ENCODE measurements at places on chromosomes 16 and 17.

- no peak for DNase-seq
Observed at GRCh38 chr16:86018487-86018886, 119.5 kb downstream of the IRF8 start.

GRCh38 chr16:1426734-1427471 lies 4.0 kb upstream of the PERCC1 start:
- no peak for DNase-seq

DNA sequence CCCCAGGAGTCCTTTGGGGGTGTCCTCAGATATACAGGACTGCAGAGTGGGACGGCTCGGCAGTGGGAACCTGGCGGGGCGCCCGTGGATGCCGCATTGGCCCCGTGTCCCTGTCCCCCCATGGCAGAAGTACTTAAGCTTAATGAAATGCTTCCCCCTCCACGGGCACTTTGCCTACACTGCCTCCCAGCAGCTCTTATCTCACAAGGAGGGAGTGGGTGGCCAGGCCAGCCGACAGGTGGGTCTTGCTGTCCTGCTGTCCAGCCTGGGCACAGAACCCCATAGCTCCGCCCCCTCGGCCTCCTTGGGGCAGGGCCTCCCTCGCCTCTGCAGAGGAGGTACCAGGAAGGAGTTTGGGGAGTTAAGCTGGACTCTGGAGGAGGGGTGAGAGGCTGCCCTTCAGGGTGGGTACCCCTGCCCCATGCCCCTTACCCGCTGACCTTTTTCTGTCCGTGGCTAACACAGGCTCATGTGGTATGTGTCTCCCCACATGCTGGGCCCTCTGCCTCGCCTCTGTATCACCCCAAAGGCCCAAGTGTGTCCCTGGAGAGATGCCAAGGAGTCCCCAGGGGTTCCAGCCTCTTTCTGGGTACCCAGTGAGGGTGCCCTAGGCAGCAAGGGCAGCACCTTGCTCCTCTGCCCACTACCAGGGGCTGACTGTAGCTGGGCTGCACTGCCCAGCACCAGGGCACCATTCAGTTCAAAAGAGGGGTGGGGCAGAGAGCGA lies 8.7 kb downstream of the THRA start:
- DNase-seq = no peak

GRCh38 chr17:37743875-37744632 lies 805 bp downstream of the HNF1B start:
- DNase-seq = no peak

GRCh38 chr17:57892820-57893595 lies 43.2 kb upstream of the MRPS23 start:
- DNase-seq = peak; percentile 86

- DNase-seq = no peak
Observed at GRCh38 chr17:63503341-63503705, 19.8 kb upstream of the KCNH6 start.

DNA sequence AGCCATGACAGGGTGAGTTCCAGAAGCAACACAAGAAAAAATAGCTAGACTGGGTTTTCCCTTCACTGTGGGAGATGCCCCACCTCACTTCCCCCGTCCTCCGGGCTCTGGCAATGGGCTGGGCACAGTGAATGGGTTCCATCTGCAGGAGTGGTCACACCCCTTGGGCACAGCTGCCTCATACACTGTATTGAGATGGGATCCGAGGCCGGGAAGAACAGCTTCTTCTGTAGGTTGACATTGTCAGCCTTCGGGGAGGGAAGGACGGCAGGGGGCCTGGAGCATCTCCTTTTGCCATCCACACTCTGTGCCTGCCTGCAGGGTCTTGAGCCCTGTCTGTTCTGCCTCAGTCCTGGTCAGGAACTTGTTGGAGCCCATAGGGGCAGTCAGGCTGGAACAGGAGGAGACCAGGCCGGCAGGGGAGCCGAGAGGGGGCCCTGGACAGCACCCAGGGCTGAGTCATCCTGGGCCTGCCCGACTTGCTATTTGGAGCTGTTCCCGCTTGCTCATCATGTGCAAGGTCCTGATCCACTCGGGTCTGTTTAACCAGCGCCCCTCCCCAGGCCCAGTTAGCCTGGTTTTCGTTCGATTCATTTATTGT lies 286.7 kb downstream of the SEC14L1 start:
- no peak for DNase-seq

DNA sequence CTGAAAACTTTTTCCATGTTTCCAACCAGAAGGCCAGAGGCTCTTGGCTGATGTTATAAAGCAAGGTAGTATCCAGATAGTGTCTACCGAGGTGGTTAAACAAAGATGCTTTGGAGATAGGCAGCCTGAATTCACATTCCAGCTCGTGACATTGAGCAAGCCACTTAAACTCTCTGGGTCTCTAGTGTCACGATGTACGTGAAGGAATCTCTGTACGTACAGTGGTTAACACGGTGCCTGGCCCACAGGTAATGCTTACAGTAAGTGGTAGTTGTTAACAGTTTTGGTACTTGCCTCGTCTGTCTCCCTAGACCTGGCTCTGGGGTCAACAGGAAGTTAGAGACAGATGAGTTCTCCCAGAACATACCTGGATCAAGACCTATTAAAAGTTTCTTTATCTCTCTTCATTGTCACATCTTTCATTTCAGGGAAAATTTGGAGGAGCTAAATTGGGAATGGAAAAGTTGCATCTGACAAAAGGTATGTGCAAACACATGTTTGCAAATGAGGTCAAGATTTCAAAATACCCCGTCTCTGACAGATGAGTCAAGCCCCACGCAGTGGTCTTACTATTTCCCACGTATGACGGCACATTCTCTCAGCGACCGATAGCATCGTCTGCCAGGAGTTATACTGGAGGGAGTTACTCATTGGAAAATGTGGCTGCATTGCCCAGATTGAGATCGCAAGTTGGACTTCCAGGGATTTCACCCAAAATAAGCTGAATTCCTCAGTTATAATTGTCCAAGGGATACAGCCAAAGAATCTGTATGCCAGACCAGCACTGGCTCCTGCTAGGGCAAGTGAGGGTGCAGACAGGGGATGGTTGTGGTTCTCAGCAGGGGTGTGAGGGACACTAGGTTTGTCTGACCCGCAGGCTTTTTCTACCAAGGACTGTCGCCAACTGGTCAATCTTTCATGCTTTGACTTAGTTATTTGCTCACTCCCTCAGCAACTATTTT lies 18.9 kb upstream of the MYH10 start:
- DNase-seq = peak; percentile 95

DNA sequence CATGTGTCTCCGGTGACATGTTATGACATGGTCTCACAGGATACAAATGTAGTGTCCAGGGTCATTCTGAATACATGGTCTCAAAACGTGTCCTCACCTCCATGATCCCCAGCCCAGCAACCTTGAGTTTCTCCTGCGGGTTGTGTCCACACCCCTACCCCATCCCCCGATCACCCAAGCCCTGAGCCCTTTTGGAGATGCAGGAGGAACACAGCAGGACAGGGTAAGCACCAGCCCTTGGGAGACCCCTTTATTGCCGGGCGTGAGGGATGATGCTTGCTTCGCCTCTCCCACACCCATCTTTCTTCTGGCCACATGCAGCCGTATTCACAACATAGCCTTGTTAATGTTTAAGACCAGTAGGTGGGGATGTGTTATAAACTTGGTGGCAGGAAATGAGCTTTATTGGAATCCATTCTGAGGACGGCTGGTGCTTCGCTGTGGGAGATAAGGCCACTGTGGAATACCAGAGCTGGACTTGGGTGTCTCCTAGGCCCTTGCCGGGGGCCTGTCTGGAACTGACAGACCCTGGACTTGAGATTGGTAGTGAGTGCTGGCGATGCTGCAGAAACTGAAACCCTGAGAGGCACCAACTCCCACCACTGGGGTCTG lies 5.5 kb downstream of the TMEM132E start:
- no peak for DNase-seq

DNA sequence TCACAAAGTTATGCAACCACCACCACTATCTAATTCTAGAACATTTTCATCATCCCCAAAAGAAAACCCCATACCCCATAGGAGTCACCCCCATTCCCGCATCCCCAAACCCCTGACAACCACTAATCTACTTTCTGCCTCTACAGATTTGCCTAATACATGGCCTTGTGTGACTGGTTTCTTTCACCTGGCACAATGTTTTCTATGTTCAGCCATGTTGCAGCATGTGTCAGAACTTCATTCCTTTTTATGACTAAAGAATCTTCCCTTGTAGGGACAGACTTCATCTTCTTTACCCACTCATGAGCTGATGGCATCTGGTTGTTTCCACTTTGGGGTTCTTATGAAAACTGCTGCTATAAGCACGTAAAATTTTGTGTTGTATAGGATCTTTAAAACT lies 34.6 kb downstream of the CYTH1 start:
- DNase-seq = no peak

DNA sequence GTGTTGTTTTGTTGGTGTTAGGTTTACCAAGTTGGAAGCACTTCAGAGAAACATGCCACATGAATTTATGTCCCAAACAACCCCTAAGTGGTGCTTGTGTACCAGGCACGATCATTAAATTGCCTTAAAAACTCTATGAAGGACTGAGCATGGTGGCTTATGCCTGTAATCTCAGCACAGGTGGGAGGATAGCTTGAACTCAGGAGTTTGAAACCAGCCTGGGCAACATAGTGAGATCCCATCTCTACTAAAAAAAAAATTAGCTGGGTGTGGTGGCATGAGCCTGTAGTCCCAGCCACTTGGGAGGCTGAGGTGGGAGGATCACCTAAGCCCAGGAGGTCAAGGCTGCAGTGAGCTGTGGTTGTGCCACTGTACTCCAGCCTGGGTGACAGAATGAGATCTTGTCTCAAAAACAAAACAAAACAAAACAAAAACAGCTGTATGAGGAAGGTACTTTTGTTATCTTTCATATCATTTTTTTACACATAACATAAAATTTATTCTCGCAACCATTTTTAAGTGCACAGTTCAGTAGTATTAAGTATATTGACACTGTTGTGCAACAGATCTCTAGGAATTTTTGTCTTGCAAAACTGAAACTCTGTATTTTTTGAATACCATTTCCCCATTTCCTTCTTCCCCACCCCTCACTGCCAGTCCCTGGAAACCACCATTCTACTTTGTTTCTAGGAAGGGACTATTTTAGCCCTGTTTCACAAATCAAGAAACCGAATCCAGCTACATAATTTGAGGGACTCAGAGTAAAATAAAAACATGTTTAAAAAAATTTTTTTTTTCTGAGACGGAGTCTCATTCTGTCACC lies 14.3 kb upstream of the RBBP6 start:
- DNase-seq = no peak

GRCh38 chr17:64024215-64024654 lies 3.8 kb upstream of the ICAM2 start:
- DNase-seq = no peak

DNA sequence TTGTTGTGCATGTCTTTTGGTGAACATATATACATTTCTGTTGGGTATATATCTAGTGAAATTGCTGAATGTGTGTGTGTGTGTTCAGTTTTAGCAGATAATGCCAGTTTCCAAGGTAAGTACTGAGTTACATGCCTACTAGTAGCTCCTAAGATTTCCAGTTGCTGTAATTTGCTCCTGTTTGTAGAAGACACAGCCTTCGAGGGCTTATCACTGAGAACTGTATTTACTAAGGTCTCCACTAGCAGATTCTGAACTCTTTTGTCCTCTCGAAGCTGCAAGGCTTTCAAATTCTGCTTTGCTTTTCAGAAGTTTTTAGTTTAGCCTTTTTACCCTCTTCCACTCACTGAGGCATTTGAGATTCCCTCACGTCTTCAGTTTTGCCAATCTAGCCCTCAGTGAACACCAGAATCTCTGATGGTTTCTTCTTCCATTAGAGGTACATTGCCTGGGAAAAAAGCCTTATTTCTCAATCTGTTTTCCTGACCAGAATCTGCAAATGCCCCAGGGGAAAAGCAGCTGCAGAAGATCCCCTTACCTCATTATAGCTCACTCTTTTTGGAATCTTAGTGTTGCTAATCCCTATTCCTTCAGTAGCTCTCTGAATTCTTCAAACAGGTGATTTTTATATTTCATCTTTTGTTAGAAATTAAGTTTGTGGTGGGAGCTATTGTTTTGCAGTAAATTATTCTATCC lies 52.9 kb downstream of the NF1 start:
- no peak for DNase-seq

DNA sequence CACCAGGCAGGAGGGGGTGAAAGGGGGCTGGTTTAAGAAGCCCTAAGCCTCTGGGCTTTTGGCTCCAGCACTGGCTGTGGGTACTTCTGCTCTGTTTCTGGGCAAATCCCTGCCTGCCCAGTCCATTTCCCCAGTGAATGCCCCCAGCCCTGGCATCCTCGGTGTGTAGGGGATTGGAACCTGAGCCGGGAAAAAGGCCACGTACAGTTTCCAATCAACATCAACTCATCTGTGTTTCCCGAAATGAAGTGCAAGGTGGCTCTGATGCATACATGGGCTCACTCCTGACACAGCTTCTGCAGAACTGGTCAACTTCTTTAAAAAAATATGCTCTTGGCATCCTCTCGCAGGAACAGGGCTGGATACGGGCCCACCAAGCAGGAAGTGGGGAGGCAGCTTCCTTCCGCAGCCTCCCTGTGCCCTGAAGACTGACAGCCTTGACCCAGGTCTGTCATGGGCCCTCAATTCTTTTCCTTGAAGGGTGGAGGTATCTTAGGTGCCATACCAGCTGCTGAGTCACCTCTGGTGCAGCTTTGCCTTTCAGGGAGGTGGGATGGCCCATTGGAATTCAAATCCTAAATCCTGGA lies 73.3 kb downstream of the N4BP1 start:
- no peak for DNase-seq

DNA sequence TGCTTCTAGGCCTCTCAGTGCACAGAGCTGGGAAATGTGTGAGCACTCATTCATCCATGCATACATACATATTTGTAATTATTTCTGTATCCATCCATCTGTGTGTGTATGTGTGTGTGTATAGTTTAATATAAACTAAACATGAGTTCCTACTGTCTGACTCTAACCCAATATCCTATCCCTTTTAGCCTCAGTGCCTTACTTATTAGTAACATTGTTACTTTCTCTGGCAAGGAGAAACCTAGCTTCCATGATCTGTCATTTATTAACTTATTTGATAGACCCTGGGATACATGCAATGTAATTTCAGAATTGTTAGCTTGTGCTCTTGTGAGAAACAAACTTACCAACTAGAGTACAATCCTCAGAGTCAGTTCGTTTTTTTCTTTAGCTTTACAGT lies 59.0 kb upstream of the WSCD1 start:
- no peak for DNase-seq

DNA sequence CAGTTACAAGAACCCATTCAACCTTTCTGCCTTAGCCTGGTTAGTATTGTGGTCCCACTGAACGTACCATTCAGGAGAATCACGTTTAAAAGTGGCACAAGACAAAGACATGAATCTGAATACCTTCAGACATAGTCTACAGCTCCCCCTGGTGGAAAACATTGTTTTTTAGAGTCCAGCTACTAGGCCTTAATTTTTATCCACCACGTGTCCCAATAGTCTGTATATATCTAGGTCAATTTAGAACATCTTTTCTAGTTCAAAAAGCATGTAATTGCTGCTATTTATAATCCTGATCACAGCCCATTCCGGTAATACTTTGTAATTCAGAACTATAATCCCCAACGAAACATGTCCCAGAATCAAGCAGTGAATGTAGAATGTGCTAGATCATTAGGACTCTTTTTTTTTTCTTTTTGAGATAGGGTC lies 13.7 kb upstream of the GUCY2D start:
- peak; percentile 65 for DNase-seq

DNA sequence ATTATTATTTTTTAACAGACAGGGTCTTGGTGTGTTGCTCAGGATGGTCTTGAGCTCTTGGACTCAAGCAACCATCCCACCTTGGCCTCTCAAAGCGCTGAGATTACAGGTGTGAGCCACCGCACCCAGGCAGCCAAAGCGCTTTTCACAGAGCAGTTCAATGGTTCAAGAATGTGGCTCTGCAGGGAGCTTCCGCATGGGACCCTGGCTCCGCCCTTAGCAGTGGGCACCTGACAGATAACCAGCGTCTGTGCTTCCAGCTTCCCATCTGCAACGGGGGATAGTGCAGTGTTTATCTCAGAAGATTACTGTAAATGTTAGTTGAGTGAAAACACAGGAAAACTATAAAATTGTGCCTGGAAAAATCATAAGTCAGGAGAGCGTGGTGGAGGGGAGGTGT lies 99.4 kb downstream of the KCNJ12 start:
- DNase-seq = no peak
